ENCODE measurements at places on chromosomes 13 and 19.

GRCh38 chr13:113550453-113550852, 34.1 kb upstream of the TFDP1 start:
- no peaks in the 10 kb centered on the region for H3K4me1 ChIP-seq
- no peak for DNase-seq
- no peaks in the 10 kb centered on the region for H3K27me3 ChIP-seq
- no peak overlapping the region for H3K27ac ChIP-seq

GRCh38 chr19:19600793-19601330, 17.6 kb downstream of the PBX4 start:
- no peak overlapping the region for H3K27ac ChIP-seq
- no peaks in the 10 kb centered on the region for H3K27me3 ChIP-seq
- DNase-seq: no peak
- H3K4me3 ChIP-seq: no peak overlapping the region
- H3K4me1 ChIP-seq: no peaks in the 10 kb centered on the region
- H3K36me3 ChIP-seq: no peaks in the 10 kb centered on the region

DNA sequence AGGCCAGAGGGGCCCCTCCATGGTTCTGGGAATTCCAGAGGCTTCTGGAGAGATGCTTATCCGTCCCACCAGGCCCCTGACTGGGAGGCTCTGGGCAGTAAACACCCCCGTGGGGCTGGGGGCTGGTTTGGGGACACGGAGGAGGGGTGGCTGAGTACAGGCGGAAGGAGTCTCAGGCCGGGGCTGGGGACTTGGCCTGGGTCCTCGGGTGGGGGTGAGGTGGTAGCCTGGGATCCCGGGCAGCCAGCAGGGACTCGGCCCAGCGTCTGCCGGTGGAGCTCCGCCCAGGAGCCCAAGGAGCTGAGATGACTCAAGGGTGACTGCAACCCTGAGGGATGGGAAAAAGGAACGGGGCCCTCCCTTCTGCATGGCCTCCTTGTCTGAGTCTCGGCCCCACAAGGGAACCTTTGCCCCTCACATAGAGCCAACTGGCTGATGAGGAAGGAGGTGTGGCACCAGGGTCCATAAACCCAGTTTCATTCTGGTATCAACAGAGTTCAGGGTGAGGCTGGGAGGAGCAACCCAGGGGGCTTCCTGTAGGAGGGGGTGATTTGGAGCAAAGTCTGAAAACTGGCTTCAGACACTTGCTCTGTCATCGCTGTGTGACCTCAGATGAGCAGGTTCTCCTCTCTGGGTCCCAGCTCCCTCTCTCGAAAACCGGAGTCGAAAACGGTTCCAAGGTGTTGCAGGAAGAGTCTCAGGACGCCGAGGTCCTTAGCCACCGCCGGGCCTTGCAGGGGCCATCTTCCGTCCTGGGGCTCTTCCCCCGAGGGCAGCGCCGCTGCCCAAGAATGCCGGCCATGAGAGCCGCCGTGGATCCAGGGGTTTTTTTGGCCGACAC, 809 bp downstream of the MISP start:
- H3K27me3 ChIP-seq: no peaks in the 10 kb centered on the region
- H3K36me3 ChIP-seq: peaks cover 63% of the 10 kb centered on the region
- H3K4me3 ChIP-seq: peak overlapping the region; percentile 73
- H3K4me1 ChIP-seq: peaks cover 54% of the 10 kb centered on the region
- peak overlapping the region; percentile 99 for H3K27ac ChIP-seq

DNA sequence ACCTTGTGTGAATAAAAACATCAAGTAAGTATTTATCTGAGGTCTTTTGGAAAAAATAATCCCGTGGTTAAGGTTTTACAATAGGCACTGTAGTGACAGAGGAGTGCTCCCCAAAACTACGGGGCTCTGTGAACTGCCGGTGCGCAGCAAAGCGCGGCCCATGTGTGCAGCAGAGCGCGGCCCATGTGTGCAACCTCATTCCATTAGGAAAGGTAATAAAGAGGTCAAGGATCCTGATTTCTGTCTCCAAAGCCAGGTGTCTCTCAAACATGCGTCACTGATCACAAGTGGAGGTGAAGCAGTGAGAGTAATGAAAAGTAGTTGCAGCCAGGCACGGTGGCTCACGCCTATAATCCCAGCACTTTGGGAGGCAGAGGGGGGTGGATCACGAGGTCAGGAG, 58.7 kb downstream of the MRPL57 start:
- no peaks in the 10 kb centered on the region for H3K36me3 ChIP-seq
- H3K4me3 ChIP-seq: no peak overlapping the region
- H3K27ac ChIP-seq: no peak overlapping the region
- H3K27me3 ChIP-seq: peaks cover 2% of the 10 kb centered on the region
- H3K4me1 ChIP-seq: no peaks in the 10 kb centered on the region

GRCh38 chr19:19256072-19256969, 16.8 kb downstream of the TM6SF2 start:
- H3K27ac ChIP-seq: no peak overlapping the region
- peaks cover 2% of the 10 kb centered on the region for H3K36me3 ChIP-seq
- peak; percentile 25 for DNase-seq
- no peaks in the 10 kb centered on the region for H3K27me3 ChIP-seq
- H3K4me3 ChIP-seq: no peak overlapping the region

- H3K36me3 ChIP-seq: no peaks in the 10 kb centered on the region
- no peak for DNase-seq
- H3K27me3 ChIP-seq: no peaks in the 10 kb centered on the region
- no peaks in the 10 kb centered on the region for H3K4me1 ChIP-seq
- H3K4me3 ChIP-seq: no peak overlapping the region
These were observed 124.2 kb downstream of the CACNA1A start for GRCh38 chr19:13381827-13382632.

DNA sequence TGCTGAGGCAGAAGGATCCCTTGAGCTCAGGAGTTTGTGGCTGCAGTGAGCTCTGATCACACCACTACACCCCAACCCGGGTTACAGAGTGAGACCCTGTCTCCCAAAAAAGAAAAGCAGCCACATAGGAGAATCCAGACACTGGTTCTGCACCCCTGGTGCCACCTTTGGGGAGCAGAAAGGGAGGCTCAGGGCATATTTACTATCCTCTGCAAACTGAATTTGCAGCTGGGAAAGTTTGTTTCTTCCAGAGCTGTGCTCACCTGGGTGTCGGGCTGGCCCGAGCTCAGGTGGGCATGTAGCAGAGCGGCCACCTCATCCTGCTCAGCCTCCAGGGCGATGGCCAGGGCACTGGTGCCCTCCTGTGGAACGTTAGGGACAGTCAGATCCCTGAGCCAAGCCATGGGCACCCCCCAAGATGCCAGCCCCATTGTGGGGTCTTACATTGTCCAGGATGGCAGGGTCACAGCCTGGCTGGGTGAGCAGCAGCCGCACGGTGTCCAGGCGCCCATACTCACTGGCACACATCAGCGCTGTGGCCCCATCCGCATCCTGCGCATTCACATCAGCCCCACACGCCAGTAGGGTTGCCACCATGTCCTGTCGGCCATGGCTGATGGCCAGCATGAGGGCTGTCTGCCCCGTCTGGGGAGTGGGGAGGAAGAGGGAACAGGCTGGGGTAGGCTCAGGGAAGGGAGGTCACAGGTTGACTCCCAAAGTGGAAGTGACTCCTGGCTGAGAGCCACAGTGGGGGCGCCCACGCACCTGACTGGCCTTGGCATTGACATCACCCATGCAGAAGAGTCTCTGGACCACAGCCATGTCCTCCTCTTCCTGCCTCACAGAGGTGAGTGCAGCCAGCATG, 3.1 kb downstream of the RPS28 start:
- peaks cover 10% of the 10 kb centered on the region for H3K4me1 ChIP-seq
- no peaks in the 10 kb centered on the region for H3K36me3 ChIP-seq
- H3K4me3 ChIP-seq: no peak overlapping the region
- H3K27ac ChIP-seq: no peak overlapping the region
- H3K27me3 ChIP-seq: peaks cover 6% of the 10 kb centered on the region
- no peak for DNase-seq

DNA sequence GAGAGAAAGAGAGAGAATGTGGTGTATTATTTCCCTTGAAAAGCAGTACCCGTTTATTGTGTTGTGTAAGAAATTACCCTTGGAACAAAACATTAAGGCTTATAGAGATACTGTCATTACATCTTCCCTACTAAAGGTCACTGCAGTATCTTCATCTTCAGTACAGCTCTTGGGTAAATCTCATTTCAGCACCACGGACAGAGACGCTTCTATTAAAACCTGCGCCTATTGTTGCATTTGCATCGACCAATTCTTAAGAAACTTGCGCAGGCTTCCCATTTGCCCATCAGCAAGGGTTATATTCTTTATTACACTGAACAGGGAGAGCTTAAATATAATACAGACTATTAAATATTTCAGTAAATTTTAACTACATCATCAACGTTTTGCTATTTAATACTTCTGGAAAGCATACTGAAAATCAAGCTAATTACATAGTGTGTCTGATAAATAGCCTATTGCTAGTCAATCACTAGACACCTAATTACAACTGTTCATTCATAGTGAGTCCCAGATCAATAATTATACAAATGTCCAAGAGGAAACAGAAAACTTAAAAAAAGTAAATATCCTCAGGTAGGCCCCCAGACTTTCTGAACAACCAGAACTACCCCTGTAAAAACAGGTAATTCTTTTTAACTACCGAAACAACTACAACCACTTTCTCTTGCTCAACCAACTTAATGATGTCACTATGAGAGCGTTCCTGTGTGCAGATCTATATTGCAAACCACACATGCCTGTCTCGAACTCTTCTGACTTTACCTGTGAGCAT, 350.6 kb downstream of the LIG4 start:
- no peaks in the 10 kb centered on the region for H3K36me3 ChIP-seq
- peak; percentile 68 for DNase-seq
- H3K27me3 ChIP-seq: peaks cover 6% of the 10 kb centered on the region
- no peak overlapping the region for H3K27ac ChIP-seq
- no peak overlapping the region for H3K4me3 ChIP-seq

DNA sequence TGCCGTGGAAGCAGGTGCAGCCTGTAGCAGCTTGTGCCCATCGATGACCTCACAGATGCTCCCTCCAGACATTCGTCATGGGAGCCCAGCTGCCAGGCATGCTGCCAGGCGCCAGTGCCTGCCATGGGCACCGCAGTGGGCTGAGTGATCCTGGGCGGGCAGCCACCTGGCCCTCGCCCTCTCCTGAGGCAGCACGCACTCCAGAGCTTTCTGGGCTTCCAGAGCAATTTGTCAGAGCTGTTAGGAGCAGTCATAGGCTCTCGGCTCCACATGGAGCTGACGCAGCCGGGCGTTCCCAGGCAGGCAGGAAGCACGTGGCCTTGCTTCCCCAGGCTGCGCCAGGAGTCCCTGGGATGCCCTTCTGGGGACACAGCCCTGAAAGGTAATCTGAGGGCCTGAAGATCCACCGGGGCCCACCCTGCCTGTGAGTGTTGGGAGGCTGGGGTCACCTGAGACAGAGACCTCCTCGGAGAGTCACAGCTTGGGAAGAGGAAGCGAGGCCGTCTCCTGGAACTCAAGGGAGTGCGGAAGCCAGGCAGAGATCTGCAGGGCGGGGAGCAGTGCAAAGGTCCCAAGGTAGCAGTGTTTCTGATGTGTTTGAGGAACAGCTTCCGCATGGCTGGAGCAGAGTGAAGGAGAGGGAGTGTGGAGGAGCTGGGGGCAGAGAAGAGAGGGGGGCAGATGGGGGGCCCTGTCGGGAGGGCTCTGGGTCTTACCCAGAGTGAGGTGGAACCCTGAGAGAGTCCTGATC, 50.6 kb downstream of the DPF1 start:
- peaks cover 78% of the 10 kb centered on the region for H3K36me3 ChIP-seq
- no peaks in the 10 kb centered on the region for H3K4me1 ChIP-seq
- no peak overlapping the region for H3K4me3 ChIP-seq
- H3K27ac ChIP-seq: peak overlapping the region; percentile 74

- no peak overlapping the region for H3K4me3 ChIP-seq
- no peak overlapping the region for H3K27ac ChIP-seq
- no peak for DNase-seq
- H3K4me1 ChIP-seq: no peaks in the 10 kb centered on the region
- no peaks in the 10 kb centered on the region for H3K27me3 ChIP-seq
- no peaks in the 10 kb centered on the region for H3K36me3 ChIP-seq
These were observed 474.7 kb downstream of the DIAPH3 start for GRCh38 chr13:59689057-59689456.

DNA sequence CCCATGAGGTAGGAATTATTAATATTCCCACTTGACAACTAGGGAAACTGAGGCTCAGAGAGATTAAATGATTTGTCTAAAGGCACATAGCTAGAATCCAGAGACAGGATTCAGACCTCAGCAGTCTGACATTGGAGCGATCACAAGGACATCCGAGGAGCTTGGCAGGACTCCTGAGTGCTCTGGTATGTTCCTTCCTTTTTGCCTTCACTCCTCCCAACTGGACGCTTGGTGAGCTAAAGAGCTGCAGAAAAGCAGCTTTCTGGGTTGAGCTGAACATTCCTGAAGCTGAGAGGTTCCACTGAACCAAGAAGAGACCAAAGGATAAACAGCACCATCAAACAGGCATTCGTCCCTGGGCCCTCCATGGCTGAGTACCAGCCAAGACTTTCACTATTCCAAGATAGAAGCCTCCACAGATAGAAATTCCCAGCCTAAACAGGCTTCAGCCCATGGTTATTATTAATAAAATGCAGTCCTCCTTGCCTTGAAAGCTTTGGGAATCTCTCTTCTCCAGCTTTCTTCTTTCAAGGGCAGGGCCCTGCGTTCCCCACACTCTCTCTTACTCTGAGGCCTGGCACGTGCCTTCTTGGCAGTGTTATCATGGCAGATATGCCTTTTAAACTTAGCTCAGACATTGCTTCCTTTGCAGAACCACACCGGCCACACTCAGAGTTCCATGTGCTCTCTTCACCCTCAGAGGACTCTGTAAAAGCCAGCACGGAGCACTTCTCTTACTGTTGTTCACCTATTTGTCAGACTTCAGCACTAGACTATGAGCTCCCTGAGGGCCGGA, 97.1 kb downstream of the CYSLTR2 start:
- no peaks in the 10 kb centered on the region for H3K36me3 ChIP-seq
- peaks cover 4% of the 10 kb centered on the region for H3K4me1 ChIP-seq
- no peaks in the 10 kb centered on the region for H3K27me3 ChIP-seq
- H3K4me3 ChIP-seq: no peak overlapping the region
- H3K27ac ChIP-seq: no peak overlapping the region

- H3K27ac ChIP-seq: no peak overlapping the region
- no peak overlapping the region for H3K4me3 ChIP-seq
- peak; percentile 63 for DNase-seq
- H3K4me1 ChIP-seq: no peaks in the 10 kb centered on the region
These were observed 32.3 kb upstream of the FGF9 start for GRCh38 chr13:21638319-21639282.

GRCh38 chr19:54554006-54554405, 19.6 kb upstream of the LILRA2 start:
- no peak overlapping the region for H3K27ac ChIP-seq
- no peak overlapping the region for H3K4me3 ChIP-seq
- no peak for DNase-seq
- no peaks in the 10 kb centered on the region for H3K4me1 ChIP-seq
- H3K27me3 ChIP-seq: no peaks in the 10 kb centered on the region
- no peaks in the 10 kb centered on the region for H3K36me3 ChIP-seq
